ENCODE measurements at places on chromosomes 1 and 21. TPM values are rescaled to one million over a fixed set of nuclear protein-coding genes. Genes with fewer than 3 reads are reported as not detected.

DNA sequence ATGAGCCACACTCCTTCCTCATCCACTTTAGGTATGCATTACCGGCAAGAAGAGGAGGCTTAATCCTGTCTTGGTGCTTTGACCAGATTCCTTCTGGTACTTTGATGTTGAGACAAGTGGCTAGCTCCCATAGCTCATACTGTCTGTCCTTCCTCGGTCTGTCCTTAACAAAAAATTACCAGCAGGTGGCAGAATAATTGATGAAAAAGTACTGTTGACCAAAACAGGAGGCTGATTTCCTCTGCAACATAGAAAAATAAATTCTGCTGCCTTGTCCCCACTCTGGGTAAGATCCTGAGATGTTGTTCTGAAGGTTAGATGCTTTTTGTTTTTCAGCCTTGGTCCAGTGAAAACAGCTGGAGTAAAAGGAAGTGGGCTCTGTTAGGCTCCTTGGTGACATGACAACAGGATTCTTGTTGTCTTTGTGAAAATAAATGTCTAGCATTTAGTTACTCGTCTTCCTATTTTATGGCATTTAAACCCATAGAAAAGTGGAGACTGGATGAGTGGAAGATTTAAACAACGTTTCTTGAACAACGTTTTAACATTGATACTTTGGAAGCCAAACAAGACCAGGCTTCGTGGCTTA lies 11.2 kb upstream of the HJV start:
- peaks cover 11% of the 10 kb centered on the region for H3K4me1 ChIP-seq
- H3K27me3 ChIP-seq: no peaks in the 10 kb centered on the region
- H3K36me3 ChIP-seq: no peaks in the 10 kb centered on the region
- no peak overlapping the region for H3K27ac ChIP-seq
- H3K4me3 ChIP-seq: no peak overlapping the region

GRCh38 chr1:92992877-92993276 lies 31.6 kb upstream of the DIPK1A start:
- no peaks in the 10 kb centered on the region for H3K27me3 ChIP-seq
- no peak overlapping the region for H3K4me3 ChIP-seq
- no peaks in the 10 kb centered on the region for H3K4me1 ChIP-seq
- no peak for DNase-seq

DNA sequence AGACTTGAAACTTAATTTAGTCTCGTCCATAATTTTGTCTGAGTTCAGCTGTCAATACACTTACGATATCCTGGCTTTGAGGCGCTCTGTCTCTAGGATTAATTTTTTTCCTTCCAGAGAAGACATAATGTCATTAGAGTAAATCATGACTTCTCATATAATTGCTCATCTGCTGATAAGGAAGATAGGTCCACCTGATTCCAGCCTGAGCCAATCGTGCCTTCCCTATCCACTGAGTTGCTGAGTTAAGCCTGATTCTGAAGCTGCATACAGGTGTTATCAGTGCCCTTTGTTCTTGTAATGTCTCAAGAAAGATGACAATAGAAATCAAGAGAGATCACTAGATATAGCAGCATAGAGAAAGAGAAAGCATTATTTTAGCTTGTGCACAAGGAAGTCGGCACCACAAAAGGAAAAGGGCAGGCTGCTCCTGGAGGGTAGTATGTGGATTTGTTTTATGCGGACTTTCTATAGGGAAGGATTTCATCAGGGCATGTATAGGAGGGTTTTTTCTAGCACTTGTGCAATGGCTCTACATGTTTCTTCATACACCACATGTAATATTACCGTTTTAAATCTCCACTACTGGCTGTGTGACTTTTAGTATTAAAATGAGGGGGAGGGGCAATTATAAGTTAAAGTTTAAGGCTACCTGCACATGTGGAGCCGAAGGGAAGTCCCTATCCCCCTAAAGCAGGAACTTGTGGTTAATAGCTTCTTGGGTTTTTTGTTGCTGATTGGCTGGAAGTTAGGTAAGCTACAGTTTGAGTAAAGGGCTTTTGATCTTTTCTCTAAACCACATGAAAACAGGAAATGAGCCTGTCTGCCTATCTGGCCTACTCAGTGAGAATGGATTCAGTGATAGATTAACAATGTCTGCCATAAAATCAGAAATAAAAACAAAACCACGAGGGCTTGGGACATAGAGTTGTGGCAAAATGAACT lies 133.4 kb downstream of the PLPPR5 start:
- no peaks in the 10 kb centered on the region for H3K27me3 ChIP-seq
- H3K27ac ChIP-seq: no peak overlapping the region
- no peak overlapping the region for H3K4me3 ChIP-seq
- H3K4me1 ChIP-seq: no peaks in the 10 kb centered on the region

DNA sequence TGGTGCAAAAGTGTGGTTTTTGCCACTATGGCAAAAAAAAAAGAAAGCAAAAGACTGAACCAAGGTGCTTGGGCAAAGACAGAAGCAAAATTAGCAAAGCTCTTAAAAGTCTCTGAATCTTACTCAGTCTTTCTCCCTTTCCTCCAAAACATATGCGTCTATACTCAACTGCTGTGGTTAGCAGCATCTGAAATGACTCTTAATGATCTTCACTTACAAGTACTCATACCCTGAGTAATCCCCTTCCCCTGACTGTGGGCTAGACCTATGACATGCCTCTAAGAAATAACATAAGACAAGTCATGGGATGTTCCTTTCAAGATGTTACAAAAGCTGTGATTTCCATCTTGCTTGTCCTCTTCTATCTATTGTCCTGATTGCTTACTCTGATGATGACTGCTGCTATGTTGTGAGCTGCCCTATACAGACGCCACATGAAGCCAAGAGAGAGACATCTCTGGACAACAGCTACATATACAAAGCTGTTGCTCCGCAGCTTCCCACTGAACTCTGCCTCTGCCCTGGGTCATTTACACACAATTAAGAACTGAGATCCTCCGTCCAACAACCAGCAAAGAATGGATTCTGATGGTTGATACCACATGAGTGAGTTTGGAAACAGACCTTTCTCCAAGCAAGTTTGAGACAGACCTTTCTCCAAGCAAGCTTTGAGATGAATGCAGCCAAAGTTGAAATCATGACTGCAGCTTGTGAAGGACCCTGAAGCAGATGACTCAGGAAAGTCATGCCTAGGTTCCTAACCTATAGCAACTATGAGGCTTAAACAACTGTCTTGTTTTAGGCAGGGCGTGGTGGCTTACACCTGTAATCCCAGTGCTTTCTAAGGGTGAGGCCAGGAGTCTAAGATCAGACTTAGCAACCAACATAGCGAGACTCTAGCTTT lies 55.2 kb downstream of the PUM1 start:
- H3K27ac ChIP-seq: no peak overlapping the region
- no peak for DNase-seq
- H3K4me3 ChIP-seq: no peak overlapping the region
- no peaks in the 10 kb centered on the region for H3K4me1 ChIP-seq
- no peaks in the 10 kb centered on the region for H3K27me3 ChIP-seq
- H3K36me3 ChIP-seq: peaks cover 12% of the 10 kb centered on the region

BCAN gene
- 22.1 TPM for total RNA-seq

GRCh38 chr1:8523666-8524206 lies 205.8 kb downstream of the SLC45A1 start:
- H3K4me1 ChIP-seq: peaks cover 22% of the 10 kb centered on the region
- no peak overlapping the region for H3K4me3 ChIP-seq
- H3K27ac ChIP-seq: no peak overlapping the region
- no peak for DNase-seq
- H3K36me3 ChIP-seq: no peaks in the 10 kb centered on the region
